Glutamatergic neuron (in vitro differentiated cells): ENCODE measurements at places on chromosomes 6 and 20. TPM values are rescaled to one million over a fixed set of nuclear protein-coding genes. Genes with fewer than 3 reads are reported as not detected.

PRICKLE4 gene
- total RNA-seq: 2.3 TPM

SIRPB1 gene
- not detected for total RNA-seq

ENPP3 gene
- not detected for total RNA-seq

TBCC gene
- total RNA-seq: 35.2 TPM

TINAG gene
- total RNA-seq: not detected

SKIC2 gene
- total RNA-seq: 109 TPM

FBXO30 gene
- 12.1 TPM for total RNA-seq

RFX6 gene
- total RNA-seq: not detected

TRAPPC3L gene
- not detected for total RNA-seq

SH3BGRL2 gene
- 47.2 TPM for total RNA-seq

CHRNA4 gene
- 165 TPM for total RNA-seq

HLA-DQA2 gene
- total RNA-seq: not detected

RIPPLY2 gene
- total RNA-seq: 4.9 TPM

CPXM1 gene
- 28.1 TPM for total RNA-seq

- no peak overlapping the region for H3K4me3 ChIP-seq
- DNase-seq: peak; percentile 34
- H3K36me3 ChIP-seq: no peaks in the 10 kb centered on the region
- H3K27me3 ChIP-seq: no peaks in the 10 kb centered on the region
- no peaks in the 10 kb centered on the region for H3K4me1 ChIP-seq
- H3K27ac ChIP-seq: no peak overlapping the region
Observed at GRCh38 chr20:4613718-4614620, 107.7 kb upstream of the PRND start.

- no peak overlapping the region for H3K4me3 ChIP-seq
- no peak for DNase-seq
- H3K27me3 ChIP-seq: peaks cover 21% of the 10 kb centered on the region
- peaks cover 15% of the 10 kb centered on the region for H3K4me1 ChIP-seq
- no peaks in the 10 kb centered on the region for H3K36me3 ChIP-seq
- no peak overlapping the region for H3K27ac ChIP-seq
Observed at GRCh38 chr20:64044484-64045247, 4.8 kb downstream of the SOX18 start.

- no peak overlapping the region for H3K27ac ChIP-seq
- DNase-seq: no peak
- no peak overlapping the region for H3K4me3 ChIP-seq
- peaks cover 4% of the 10 kb centered on the region for H3K4me1 ChIP-seq
Observed at GRCh38 chr6:99341862-99342455, 7.5 kb downstream of the FAXC start.

GRCh38 chr20:49825521-49826033 lies 12.9 kb downstream of the SLC9A8 start:
- H3K4me1 ChIP-seq: no peaks in the 10 kb centered on the region
- DNase-seq: no peak
- peaks cover 5% of the 10 kb centered on the region for H3K36me3 ChIP-seq
- H3K27ac ChIP-seq: no peak overlapping the region

DNA sequence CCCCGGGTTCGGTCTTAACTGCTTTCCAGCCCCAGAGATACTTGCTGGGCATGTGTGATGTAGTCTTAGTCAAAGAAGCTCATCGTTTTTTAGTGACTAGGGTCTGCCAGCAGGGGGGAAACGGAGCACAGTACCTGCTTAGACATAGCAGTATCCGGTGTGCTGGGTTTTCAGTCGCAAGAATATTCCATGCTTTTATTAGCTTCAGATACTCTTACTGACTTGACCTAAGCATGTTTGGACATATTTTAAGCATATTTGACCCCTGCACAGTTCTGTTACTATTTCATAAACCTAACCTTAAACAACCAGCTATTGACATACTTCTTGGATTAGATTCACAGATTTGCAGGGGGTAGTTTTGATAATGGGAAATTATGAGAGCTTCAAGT lies 3.0 kb downstream of the E2F3 start:
- peak overlapping the region; percentile 100 for H3K4me3 ChIP-seq
- H3K27ac ChIP-seq: peak overlapping the region; percentile 96
- H3K4me1 ChIP-seq: no peaks in the 10 kb centered on the region
- no peaks in the 10 kb centered on the region for H3K36me3 ChIP-seq
- H3K27me3 ChIP-seq: peaks cover 5% of the 10 kb centered on the region
- peak; percentile 71 for DNase-seq

DNA sequence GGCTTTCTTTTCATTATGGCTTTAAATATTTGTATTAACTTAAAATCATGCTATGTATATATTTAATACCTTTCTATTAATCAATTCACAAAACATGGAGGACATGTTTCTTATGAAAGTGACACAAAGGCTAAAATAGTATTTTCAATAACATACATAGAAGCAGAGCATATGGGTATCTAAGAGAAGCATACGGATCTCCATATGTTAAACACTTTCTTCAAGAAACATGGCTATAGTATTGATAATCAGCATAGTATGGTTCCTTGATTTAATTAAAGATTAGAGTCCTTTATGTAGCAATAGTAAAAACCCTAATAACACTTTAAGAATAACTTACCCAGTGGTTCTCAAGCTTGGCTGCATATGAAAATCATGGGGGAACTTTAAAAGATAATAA lies 58.5 kb downstream of the GRIK2 start:
- DNase-seq: no peak
- H3K27me3 ChIP-seq: no peaks in the 10 kb centered on the region
- no peak overlapping the region for H3K4me3 ChIP-seq
- peaks cover 13% of the 10 kb centered on the region for H3K4me1 ChIP-seq
- H3K27ac ChIP-seq: no peak overlapping the region
- H3K36me3 ChIP-seq: no peaks in the 10 kb centered on the region

GRCh38 chr6:16205377-16206144 lies 32.8 kb upstream of the GMPR start:
- peak; percentile 32 for DNase-seq
- H3K27me3 ChIP-seq: peaks cover 5% of the 10 kb centered on the region
- H3K36me3 ChIP-seq: no peaks in the 10 kb centered on the region
- H3K4me1 ChIP-seq: peaks cover 27% of the 10 kb centered on the region
- H3K4me3 ChIP-seq: peak overlapping the region; percentile 21

GRCh38 chr20:34072778-34073177 lies 39.3 kb downstream of the EIF2S2 start:
- H3K27me3 ChIP-seq: peaks cover 7% of the 10 kb centered on the region
- H3K36me3 ChIP-seq: no peaks in the 10 kb centered on the region
- no peak overlapping the region for H3K4me3 ChIP-seq
- no peak overlapping the region for H3K27ac ChIP-seq
- DNase-seq: no peak
- H3K4me1 ChIP-seq: peaks cover 26% of the 10 kb centered on the region

- H3K36me3 ChIP-seq: no peaks in the 10 kb centered on the region
- peaks cover 8% of the 10 kb centered on the region for H3K4me1 ChIP-seq
Observed at GRCh38 chr6:35258858-35259193, 709 bp upstream of the ZNF76 start.

GRCh38 chr6:38929560-38929959 lies 119.0 kb upstream of the GLP1R start:
- H3K27ac ChIP-seq: no peak overlapping the region
- no peaks in the 10 kb centered on the region for H3K27me3 ChIP-seq
- DNase-seq: no peak

GRCh38 chr6:156707818-156708217 lies 69.4 kb upstream of the ARID1B start:
- no peaks in the 10 kb centered on the region for H3K4me1 ChIP-seq
- no peak overlapping the region for H3K27ac ChIP-seq
- DNase-seq: no peak
- no peak overlapping the region for H3K4me3 ChIP-seq

- H3K27me3 ChIP-seq: peaks cover 2% of the 10 kb centered on the region
- no peak overlapping the region for H3K27ac ChIP-seq
- H3K36me3 ChIP-seq: peaks cover 31% of the 10 kb centered on the region
Observed at GRCh38 chr6:168403370-168404005, 37.5 kb upstream of the SMOC2 start.

- DNase-seq: no peak
- H3K27ac ChIP-seq: no peak overlapping the region
- H3K4me1 ChIP-seq: peaks cover 50% of the 10 kb centered on the region
Observed at GRCh38 chr6:3573670-3574069, 116.8 kb upstream of the SLC22A23 start.

DNA sequence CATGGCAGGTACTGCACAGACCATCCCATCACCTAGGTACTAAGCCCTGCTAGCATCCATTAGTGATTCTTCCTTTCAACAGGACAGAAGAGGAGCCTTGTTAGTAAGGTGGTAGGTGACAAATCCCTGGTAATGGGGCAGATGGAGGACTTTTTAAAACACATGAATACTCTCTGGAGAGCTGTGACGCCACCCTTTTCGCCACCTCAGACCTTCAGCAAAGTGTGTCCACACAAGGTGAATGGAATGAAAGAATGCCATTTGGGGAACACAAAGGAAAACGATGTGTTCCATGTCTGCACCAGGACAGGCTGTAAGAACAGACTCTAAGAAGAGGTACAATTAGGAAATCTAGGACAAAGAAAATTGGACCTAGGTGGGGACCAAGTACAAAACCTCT lies 110.5 kb upstream of the CARMIL1 start:
- no peak overlapping the region for H3K27ac ChIP-seq
- DNase-seq: no peak
- peaks cover 3% of the 10 kb centered on the region for H3K36me3 ChIP-seq
- no peak overlapping the region for H3K4me3 ChIP-seq
- H3K4me1 ChIP-seq: no peaks in the 10 kb centered on the region

GRCh38 chr6:119942078-119942752 lies 592.7 kb upstream of the MAN1A1 start:
- no peaks in the 10 kb centered on the region for H3K4me1 ChIP-seq
- H3K27ac ChIP-seq: no peak overlapping the region
- H3K4me3 ChIP-seq: no peak overlapping the region

GRCh38 chr20:22492497-22492896 lies 91.9 kb downstream of the FOXA2 start:
- no peaks in the 10 kb centered on the region for H3K27me3 ChIP-seq
- no peaks in the 10 kb centered on the region for H3K36me3 ChIP-seq
- DNase-seq: no peak

DNA sequence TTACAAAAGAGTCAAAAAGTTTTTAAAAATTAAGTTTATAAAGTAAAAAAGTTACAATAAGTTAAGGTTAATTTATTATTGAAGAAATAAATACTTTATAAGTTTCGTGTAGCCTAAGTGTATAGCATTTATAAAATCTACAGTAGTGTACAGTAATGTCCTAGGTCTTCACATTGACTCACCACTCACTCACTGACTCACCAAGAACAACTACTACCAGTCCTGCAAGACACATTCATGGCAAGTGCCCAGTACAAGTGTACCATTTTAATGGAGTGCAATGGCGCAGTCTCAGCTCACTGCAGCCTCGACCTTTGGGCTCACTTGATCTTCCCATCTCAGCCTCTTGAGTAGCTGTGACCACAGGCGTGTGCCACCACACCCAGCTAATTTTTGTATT lies 128.2 kb downstream of the GPX5 start:
- no peak overlapping the region for H3K4me3 ChIP-seq
- H3K27me3 ChIP-seq: peaks cover 15% of the 10 kb centered on the region
- H3K27ac ChIP-seq: no peak overlapping the region
- peaks cover 36% of the 10 kb centered on the region for H3K4me1 ChIP-seq
- no peak for DNase-seq

DNA sequence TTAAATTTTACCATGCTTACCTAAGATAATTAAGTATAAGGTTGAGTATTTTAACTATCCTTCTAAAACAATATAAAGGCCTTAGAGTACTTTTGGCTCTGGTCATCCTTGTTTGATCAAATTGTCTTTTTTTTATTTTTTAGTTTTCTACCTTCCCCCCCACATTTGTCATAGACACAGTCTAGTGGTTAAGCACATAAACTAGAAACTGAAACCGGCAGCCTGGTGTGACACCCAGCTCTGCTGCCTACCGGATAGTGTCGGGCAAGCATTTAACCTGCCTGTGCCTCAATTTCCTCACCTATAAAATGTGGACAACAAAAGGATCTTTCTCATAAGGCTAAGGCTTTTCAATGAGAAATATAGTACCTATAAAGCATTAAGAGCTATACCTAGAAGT lies 21.6 kb upstream of the TULP4 start:
- no peaks in the 10 kb centered on the region for H3K27me3 ChIP-seq
- peaks cover 28% of the 10 kb centered on the region for H3K4me1 ChIP-seq
- peak overlapping the region; percentile 17 for H3K27ac ChIP-seq
- H3K4me3 ChIP-seq: no peak overlapping the region
- H3K36me3 ChIP-seq: peaks cover 8% of the 10 kb centered on the region

- no peak for DNase-seq
- H3K27ac ChIP-seq: no peak overlapping the region
- peaks cover 18% of the 10 kb centered on the region for H3K36me3 ChIP-seq
- peaks cover 3% of the 10 kb centered on the region for H3K27me3 ChIP-seq
Observed at GRCh38 chr20:1085492-1086276, 32.7 kb upstream of the PSMF1 start.

DNA sequence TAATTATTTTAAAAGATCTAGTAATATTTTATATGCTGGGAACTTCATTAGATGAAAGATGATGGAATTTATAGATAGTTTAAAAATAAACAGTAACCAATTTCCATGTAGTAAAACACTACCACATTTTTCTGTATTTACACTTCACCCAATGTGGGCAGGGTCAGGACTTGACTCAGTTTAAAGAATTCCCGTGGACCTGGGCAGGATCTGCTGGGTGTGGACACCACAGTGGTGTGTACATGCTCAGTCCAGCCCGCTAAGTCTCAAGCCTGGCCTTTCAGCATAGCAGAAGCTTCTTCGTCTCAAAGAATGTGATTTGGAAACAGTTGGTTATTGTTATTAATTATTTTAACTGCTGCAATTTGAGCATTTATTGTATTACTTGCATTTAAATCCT lies 364.2 kb downstream of the SYNE1 start:
- no peak overlapping the region for H3K27ac ChIP-seq
- peaks cover 7% of the 10 kb centered on the region for H3K4me1 ChIP-seq
- H3K27me3 ChIP-seq: peaks cover 2% of the 10 kb centered on the region
- no peak overlapping the region for H3K4me3 ChIP-seq

GRCh38 chr20:49320460-49320859 lies 42.6 kb upstream of the ZNFX1 start:
- H3K27me3 ChIP-seq: peaks cover 18% of the 10 kb centered on the region
- no peak overlapping the region for H3K4me3 ChIP-seq
- peaks cover 1% of the 10 kb centered on the region for H3K4me1 ChIP-seq
- DNase-seq: peak; percentile 27
- H3K36me3 ChIP-seq: peaks cover 7% of the 10 kb centered on the region
- no peak overlapping the region for H3K27ac ChIP-seq

GRCh38 chr6:39320363-39320984 lies 2.0 kb downstream of the KCNK16 start:
- peaks cover 7% of the 10 kb centered on the region for H3K36me3 ChIP-seq
- H3K27ac ChIP-seq: no peak overlapping the region
- H3K4me3 ChIP-seq: no peak overlapping the region
- no peaks in the 10 kb centered on the region for H3K4me1 ChIP-seq

- H3K27me3 ChIP-seq: no peaks in the 10 kb centered on the region
- H3K4me1 ChIP-seq: no peaks in the 10 kb centered on the region
- no peak overlapping the region for H3K4me3 ChIP-seq
- no peak for DNase-seq
- H3K27ac ChIP-seq: no peak overlapping the region
Observed at GRCh38 chr6:120875900-120876299, 458.4 kb downstream of the TBC1D32 start.
